ENCODE measurements at places on chromosomes 7 and 10.

GRCh38 chr10:101780818-101781654 lies 2.2 kb downstream of the NPM3 start:
- DNase-seq: peak; percentile 78

DNA sequence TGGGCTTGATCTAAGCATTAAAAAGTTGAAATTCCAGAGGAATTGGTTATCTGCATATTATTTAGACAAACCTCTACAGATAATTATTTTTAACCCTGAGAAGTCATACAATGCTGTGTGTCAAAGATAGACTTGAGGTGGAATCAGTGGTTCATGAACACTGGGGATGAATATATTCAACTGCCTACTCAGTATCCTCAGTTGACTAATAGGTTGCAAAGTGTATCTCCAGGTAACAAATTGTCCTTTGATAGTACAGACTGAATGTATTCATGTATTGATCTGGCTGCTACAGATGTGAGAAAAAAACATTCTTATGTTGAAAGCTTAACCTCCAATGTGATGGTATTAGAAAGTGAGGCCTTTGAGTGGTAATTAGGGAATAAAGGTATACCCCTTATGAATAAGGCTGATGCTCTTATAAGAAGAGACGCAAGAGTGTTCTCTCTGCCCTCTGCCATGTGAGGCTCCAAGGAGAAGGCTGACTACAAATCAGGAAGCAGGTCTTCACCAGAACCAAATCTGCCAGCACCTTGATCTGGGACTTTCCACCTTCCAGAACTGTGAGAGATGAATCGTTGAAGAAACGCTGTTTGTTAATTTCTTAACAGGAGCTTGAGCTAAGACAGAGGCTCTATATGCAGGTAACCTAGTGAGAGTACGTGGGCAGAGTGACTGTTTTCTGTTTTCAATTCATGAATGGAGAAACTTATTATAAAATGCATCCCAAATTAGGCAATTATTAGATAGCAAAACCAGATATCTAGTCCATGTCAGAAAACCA lies 7.5 kb downstream of the MRPL32 start:
- DNase-seq: no peak

DNA sequence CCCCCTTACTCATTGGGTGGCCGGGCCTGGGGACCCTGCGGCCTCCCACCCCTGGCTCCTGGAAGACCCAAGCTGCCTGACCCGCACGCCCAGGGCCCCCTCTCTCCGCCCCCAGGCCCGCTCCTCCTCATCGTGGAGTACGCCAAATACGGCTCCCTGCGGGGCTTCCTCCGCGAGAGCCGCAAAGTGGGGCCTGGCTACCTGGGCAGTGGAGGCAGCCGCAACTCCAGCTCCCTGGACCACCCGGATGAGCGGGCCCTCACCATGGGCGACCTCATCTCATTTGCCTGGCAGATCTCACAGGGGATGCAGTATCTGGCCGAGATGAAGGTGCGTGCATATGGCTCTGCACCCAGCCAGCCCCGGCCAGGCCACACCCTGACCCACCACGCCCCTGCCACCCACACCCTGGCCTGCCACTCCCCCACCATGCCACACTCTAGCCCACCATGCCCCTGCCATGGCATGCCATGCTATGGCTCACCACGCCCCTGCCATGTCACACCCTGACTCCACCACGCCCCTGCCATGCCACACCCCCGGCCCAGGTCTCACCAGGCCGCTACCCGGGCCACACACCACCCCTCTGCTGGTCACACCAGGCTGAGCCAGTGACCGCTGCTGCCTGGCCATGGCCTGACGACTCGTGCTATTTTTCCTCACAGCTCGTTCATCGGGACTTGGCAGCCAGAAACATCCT lies 18.7 kb upstream of the CSGALNACT2 start:
- DNase-seq: no peak

GRCh38 chr7:40922316-40922670 lies 780.6 kb downstream of the INHBA start:
- DNase-seq: no peak

GRCh38 chr10:86666538-86666937 lies 1.8 kb upstream of the LDB3 start:
- DNase-seq: no peak

GRCh38 chr10:6491841-6492609 lies 88.1 kb downstream of the PRKCQ start:
- no peak for DNase-seq

DNA sequence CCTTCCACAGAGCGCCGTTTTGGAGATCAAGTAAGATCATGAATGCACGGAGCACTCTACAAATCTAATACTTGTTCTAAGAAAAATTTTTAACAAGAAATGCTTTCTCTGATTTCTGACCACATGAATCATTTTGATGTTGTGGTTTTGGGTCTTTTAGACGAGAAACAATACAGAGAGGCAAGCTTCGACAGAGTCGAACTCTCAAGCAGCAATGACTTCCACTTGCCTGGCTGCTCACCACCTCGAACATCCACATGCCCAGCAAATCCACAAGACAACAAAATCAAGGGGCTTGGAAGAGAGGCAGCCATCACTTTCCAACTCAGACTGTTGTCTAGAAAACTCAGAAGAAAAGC lies 69.4 kb upstream of the GSDME start:
- DNase-seq: no peak

- DNase-seq: peak; percentile 64
These were observed 63.5 kb downstream of the ABCC2 start for GRCh38 chr10:99845837-99846382.

GRCh38 chr7:3480197-3480596 lies 179.1 kb downstream of the SDK1 start:
- no peak for DNase-seq

- no peak for DNase-seq
These were observed 247.8 kb downstream of the EBF3 start for GRCh38 chr10:129716211-129716681.

DNA sequence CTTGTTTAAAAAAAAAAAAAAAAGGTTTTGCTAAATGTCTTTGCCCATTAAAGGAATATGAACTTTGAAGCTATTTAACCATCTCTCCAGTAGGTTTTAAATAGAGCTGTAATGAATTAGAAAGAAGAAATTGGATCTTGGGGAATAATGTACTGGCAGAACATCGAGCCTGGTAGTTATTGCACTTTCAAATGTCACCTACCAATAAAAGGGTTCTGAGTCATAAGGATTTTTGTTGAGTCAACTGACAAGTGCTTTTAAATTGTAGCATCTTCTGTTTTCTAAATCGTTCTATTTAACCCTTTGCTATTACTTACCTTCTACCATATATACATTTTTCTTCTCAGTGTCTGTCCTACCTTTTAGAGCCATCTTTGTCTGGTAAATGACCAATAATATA lies 10.7 kb downstream of the CUTC start:
- no peak for DNase-seq

GRCh38 chr10:126015413-126015812 lies 119.0 kb downstream of the FANK1 start:
- DNase-seq: no peak

GRCh38 chr7:155979566-155979965 lies 167.3 kb upstream of the SHH start:
- DNase-seq: peak; percentile 1

Data from activated naive CD4-positive, alpha-beta T cell treated with anti-CD3 and anti-CD28 coated beads, Interleukin-2, amount 50 U/mL, for 16 hours (primary cell).